ENCODE measurements at places on chromosomes 7 and 10.

- DNase-seq, result no peak
Measured at GRCh38 chr7:103025341-103025740, 49.3 kb downstream of the FBXL13 start.

DNA sequence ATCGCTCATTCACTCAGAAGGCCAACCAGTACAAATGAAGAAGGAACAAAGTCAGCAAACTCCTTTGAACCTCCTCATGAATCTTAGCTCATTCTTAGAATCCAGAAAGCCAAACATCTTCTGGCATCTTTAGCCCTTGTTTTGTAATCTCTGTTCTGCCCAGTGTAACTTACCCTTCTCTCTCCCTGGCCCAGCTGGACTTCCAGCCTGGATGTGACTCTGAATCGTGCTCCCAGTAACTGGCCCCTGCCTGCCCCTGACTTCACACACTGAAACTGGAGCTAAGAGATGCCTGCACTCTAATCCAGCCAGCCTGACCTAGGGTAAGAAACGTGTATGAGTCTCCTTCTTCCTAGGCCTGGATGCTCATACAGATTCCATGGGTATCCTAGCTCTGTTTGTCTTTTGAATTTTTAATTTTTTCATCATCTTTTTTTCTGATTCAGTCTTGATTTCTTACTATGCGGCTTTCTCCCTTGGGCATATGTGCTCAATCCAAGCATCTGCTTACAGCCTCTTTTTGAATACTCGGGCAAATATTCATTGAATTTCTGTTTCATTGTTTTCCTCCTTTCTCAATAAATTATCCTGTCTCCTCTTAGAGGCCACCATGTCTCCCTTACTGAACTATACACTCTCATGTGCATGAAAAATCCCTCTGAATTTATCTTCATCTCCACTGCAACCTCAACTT is 845.6 kb upstream of the AUTS2 start:
- no peak for DNase-seq

- no peak for DNase-seq
Measured at GRCh38 chr10:75807456-75807855, 376.0 kb downstream of the LRMDA start.

DNA sequence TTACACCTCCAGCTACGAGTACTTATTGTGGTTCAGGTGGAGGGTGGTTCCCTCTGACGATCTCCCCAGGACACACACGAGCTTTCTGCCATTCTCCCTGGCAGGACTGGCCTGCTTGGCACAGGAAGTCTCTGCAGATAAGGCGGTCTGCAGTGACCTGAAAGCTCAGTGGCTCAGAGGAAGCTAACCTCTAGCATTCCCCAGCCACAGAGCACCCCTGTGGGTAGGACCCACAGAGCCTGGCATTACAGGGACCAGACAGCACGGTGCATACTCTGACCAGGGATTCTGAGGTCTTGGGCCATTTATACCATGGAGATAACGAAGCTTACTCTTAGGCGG is 1.9 kb upstream of the GPR146 start:
- no peak for DNase-seq

- DNase-seq, result no peak
Measured at GRCh38 chr7:89998554-89998953, 155.7 kb upstream of the STEAP1 start.

GRCh38 chr10:96660297-96660696 is 60.0 kb downstream of the PIK3AP1 start:
- no peak for DNase-seq

- DNase-seq, result no peak
Measured at GRCh38 chr7:155752756-155753445, 59.4 kb downstream of the SHH start.

GRCh38 chr10:95742485-95742884 is 13.5 kb upstream of the ENTPD1 start:
- DNase-seq, result no peak

DNA sequence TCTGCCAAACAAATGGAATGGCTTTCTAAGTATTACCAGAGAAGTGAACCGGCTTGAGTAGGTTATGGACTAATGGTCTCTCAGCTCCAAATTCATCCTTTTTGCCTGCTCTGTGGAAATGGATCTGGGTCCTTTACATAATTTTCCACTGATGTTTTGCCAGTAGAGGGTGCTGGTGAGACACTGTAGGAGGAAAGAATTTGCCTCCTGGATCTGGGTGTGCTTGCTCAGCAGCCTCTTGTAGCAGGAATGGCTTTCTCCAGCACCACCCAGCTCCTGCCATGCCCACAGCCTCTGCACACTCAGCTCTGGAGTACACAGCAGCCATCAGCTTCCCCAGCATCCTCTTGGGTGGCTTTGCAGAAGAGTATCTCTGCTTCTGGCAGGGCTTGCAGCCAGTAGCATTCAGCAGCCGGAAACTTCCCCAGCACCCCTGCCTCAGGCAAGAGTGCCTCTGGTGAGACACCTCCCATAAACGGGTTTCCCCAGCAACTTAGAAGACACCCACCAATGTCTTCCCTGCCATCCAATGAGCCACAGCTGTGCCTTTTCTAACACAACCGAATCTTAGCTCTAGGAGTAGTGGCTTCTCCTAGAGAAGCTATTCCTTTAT is 235.0 kb upstream of the PLPP4 start:
- DNase-seq, result peak; percentile 67

- DNase-seq, result no peak
Measured at GRCh38 chr7:151301471-151302462, 39.8 kb upstream of the NUB1 start.

DNA sequence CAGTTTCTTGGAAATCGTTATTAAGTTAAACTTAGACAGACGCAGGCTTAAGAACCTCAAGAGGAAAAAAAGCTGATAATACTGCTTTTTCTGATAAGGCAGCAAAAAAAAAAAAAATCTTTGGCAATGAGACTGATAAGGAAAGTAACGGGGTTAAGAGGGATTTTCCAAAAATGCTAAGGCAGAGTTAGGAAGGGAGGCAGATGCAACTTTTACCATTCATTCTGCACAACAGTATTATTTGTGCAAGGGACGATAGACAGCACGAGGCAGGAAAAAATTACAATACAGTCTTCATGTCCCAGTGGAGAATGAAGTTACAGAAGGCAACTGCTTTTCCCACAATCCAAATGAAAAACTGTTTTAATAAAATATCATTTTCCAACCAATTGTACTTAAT is 194.0 kb downstream of the DOCK4 start:
- no peak for DNase-seq

DNA sequence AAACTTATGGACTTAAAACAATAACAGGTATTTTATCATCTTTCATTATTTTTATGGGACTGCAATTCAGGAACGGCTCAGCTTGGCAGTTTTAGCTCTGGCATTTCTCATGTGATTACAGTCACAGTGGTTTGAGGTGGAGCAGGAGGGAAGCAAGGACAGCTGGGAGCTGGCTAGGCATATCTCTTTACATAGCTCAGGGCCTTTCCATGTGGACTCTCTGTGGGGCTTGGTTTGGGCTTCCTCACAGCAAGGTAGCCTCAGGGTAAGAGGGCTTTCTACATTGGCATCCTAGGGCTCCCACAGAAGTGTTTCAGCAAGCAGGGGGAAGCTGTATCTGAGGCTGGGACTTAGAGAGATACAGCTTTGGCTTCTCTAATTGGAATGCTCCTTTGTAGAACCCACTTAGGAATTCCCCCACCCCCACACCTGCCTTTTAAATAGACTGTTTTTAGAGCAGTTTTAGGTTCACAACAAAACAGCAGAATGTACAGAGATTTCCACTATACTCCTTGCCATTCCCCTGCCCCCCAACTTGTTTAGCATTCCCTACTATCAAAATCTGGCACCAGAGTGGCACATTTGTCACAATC is 26.6 kb upstream of the SDHAF3 start:
- DNase-seq, result no peak

GRCh38 chr7:137074391-137075030 is 206.1 kb downstream of the CHRM2 start:
- DNase-seq, result no peak

DNA sequence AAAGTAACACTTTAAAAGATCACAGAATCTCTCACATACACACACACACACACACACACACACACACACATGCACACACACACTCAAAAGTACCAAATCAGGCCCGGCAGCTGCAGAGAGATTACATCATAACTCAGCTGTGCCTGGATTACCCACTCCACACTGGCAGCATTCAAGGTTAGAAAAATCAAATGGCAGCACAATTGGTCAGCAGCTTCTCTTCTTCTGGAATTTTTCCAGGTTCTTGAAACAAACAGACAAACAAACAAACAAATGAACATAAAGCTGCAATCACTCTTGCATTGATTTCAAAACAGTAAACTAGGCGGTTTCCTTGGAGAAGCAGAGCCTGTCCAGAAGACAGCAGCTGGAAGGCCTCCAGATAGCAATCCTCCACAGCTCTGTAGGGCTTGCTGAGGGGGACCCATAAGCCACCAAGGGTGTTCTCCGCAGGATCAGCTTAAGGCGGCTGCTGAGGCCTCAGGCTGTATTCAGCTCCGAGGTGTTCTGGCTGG is 24.5 kb upstream of the FAM133B start:
- DNase-seq, result no peak

Data from hepatic stellate cell (primary cell).